ENCODE measurements at places on chromosomes 2 and 18.

GRCh38 chr2:8324901-8325300, 357.0 kb upstream of the ID2 start:
- peaks cover 18% of the 10 kb centered on the region for H3K4me1 ChIP-seq
- H3K36me3 ChIP-seq: no peaks in the 10 kb centered on the region
- no peak overlapping the region for H3K27ac ChIP-seq

GRCh38 chr2:19987936-19988335, 2.0 kb downstream of the WDR35 start:
- no peak overlapping the region for H3K27ac ChIP-seq
- H3K4me3 ChIP-seq: no peak overlapping the region
- peaks cover 9% of the 10 kb centered on the region for H3K4me1 ChIP-seq
- H3K36me3 ChIP-seq: no peaks in the 10 kb centered on the region
- DNase-seq: no peak

GRCh38 chr2:96945014-96945413, 41.4 kb downstream of the FAM178B start:
- no peaks in the 10 kb centered on the region for H3K27me3 ChIP-seq
- H3K27ac ChIP-seq: no peak overlapping the region
- H3K4me3 ChIP-seq: no peak overlapping the region

DNA sequence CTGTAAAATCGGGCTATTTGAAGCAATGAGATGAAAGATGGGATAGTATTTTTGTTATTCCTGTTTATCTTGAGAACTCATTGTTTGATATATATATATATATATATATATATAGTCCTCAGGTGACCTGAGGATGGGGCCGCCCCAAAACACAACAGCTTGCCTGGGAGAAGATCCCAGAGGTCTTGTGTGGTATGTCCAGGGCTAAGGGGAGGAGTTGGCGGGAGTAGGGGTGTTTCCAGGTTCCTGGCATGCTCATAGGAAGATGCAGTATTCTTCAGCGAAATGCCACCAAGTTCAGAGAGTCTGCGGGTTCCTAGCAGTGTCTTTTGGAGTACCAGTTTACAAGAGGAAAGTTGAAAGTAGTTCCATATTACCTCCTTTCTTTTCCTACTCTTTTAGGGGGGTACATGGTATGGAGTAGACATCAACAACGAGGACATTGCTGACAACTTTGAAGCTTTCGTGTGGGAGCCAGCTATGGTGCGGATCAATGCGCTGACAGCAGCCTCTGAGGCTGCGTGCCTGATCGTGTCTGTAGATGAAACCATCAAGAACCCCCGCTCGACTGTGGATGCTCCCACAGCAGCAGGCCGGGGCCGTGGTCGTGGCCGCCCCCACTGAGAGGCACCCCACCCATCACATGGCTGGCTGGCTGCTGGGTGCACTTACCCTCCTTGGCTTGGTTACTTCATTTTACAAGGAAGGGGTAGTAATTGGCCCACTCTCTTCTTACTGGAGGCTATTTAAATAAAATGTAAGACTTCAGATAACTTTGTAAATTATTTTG, 18.3 kb downstream of the CCT7 start:
- peaks cover 69% of the 10 kb centered on the region for H3K36me3 ChIP-seq
- H3K27ac ChIP-seq: no peak overlapping the region
- no peaks in the 10 kb centered on the region for H3K4me1 ChIP-seq
- H3K4me3 ChIP-seq: no peak overlapping the region
- no peaks in the 10 kb centered on the region for H3K27me3 ChIP-seq
- no peak for DNase-seq

DNA sequence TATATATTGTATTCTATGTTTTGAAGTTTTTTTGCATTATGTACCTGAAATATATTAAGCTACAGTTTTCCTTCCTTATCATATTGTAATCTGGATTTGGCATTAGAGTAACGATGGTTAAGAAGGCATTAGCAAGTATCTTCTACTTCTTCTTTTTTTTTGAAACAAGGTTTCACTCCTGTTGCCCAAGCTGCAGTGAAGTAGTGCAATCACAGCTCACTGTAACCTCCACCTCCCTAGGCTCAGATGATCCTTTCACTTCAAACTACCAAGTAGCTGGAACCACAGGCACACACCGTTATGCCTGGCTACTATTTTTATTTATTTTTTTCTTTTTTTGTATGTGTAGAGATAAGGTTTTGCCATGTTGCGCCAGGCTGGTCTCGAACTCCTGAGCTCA, 201.1 kb downstream of the ZNF804A start:
- no peak overlapping the region for H3K27ac ChIP-seq
- no peaks in the 10 kb centered on the region for H3K27me3 ChIP-seq
- no peaks in the 10 kb centered on the region for H3K36me3 ChIP-seq
- DNase-seq: no peak

DNA sequence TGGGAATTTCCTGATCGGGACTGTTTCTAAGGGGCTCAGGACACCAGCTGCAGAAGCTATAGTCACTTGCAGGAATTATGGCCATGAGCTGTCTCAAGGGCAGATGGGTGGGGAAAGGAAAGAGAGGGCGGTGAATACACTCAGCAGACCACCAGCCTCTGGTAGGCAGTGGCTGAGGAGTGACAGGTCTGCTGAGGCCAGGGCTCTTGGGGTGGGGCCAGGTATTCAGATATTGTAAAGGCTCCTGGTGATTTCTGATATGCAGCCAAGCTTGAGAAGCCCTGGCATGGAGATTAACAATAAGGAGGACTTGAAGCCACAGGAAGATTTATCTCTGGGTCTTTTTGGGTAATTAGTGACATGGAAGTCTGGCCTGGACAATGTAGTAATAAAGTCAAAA, 145.3 kb upstream of the AQP4 start:
- no peaks in the 10 kb centered on the region for H3K27me3 ChIP-seq
- H3K4me3 ChIP-seq: no peak overlapping the region
- DNase-seq: no peak

GRCh38 chr2:42859006-42859552, 66.7 kb upstream of the HAAO start:
- no peaks in the 10 kb centered on the region for H3K27me3 ChIP-seq
- H3K27ac ChIP-seq: no peak overlapping the region
- no peaks in the 10 kb centered on the region for H3K36me3 ChIP-seq
- no peak overlapping the region for H3K4me3 ChIP-seq
- DNase-seq: no peak

DNA sequence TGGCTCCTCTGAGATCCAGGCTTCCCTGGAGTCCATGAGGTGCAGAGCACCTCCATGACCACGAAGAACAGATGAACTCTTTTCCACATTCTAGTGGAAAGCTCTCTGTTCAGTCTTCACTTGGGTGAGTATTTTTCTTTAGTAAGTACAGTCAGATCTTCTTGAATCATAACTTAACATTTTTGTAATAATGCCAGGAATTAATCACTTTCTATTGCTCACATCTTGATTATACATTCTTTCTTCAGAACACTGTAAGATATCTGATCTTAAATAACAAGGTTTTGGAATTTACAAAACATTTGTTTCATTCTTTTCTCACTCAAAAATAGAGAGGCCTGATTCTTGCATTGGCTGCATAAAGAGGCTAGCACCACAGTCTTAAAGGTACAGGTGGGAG, 45.4 kb upstream of the RND3 start:
- H3K4me1 ChIP-seq: no peaks in the 10 kb centered on the region
- no peak overlapping the region for H3K27ac ChIP-seq
- H3K4me3 ChIP-seq: no peak overlapping the region
- no peak for DNase-seq
- no peaks in the 10 kb centered on the region for H3K36me3 ChIP-seq

GRCh38 chr2:221377066-221377465, 195.0 kb downstream of the EPHA4 start:
- H3K4me3 ChIP-seq: no peak overlapping the region
- no peak overlapping the region for H3K27ac ChIP-seq
- no peaks in the 10 kb centered on the region for H3K36me3 ChIP-seq
- no peaks in the 10 kb centered on the region for H3K4me1 ChIP-seq
- H3K27me3 ChIP-seq: no peaks in the 10 kb centered on the region

DNA sequence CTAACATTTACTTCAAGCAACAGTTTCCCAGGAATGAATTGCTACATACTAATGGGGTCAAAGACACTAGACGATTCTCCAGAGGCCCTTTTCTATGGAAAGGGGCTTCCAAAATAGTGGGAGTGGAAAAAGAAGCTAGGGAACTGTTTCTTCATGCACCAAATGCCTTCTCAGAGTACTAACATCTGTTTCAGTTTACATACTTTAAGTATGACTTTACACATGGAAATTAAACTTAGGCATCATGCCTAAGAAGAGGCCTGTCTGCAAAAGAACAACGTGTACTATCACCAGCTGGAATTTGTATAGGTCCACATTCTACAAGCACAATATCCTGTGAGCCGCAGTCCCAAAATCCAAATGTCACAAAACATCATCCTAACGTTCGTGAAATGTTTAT, 29.4 kb upstream of the WDR75 start:
- H3K4me1 ChIP-seq: peaks cover 3% of the 10 kb centered on the region
- no peaks in the 10 kb centered on the region for H3K36me3 ChIP-seq
- no peak for DNase-seq
- no peaks in the 10 kb centered on the region for H3K27me3 ChIP-seq
- H3K4me3 ChIP-seq: no peak overlapping the region
- H3K27ac ChIP-seq: no peak overlapping the region

GRCh38 chr2:206614811-206615210, 27.5 kb upstream of the FAM237A start:
- no peaks in the 10 kb centered on the region for H3K36me3 ChIP-seq
- no peak for DNase-seq
- no peak overlapping the region for H3K27ac ChIP-seq
- no peak overlapping the region for H3K4me3 ChIP-seq
- H3K27me3 ChIP-seq: no peaks in the 10 kb centered on the region

GRCh38 chr2:132489150-132489549, 72.5 kb downstream of the GPR39 start:
- no peak overlapping the region for H3K27ac ChIP-seq
- H3K4me3 ChIP-seq: no peak overlapping the region
- no peaks in the 10 kb centered on the region for H3K4me1 ChIP-seq
- H3K27me3 ChIP-seq: no peaks in the 10 kb centered on the region
- DNase-seq: no peak

DNA sequence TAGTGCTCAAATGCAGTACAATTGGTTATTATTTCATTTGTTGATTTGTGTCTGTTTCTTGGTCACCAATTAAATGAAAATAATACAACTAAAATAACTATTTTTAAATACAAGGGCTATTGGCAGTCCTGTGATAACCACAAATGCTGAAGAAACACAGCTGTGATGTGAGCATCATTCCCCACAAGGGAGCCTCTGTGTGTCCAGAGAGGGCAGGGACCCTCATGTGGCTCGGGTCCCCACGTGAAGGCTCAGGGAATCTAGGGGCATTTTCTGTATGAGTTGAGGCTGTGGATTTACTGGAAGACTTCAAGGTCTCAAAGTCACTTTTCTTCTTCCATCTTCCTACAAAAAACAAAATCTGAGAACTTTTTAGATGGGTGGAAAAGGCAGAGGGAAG, 316.1 kb upstream of the RAB12 start:
- H3K36me3 ChIP-seq: no peaks in the 10 kb centered on the region
- H3K4me1 ChIP-seq: no peaks in the 10 kb centered on the region
- DNase-seq: no peak
- H3K27ac ChIP-seq: no peak overlapping the region

- no peak for DNase-seq
- no peaks in the 10 kb centered on the region for H3K4me1 ChIP-seq
- H3K27me3 ChIP-seq: no peaks in the 10 kb centered on the region
- H3K36me3 ChIP-seq: no peaks in the 10 kb centered on the region
- no peak overlapping the region for H3K4me3 ChIP-seq
Observed at GRCh38 chr2:195912079-195912478, 156.6 kb downstream of the DNAH7 start.

DNA sequence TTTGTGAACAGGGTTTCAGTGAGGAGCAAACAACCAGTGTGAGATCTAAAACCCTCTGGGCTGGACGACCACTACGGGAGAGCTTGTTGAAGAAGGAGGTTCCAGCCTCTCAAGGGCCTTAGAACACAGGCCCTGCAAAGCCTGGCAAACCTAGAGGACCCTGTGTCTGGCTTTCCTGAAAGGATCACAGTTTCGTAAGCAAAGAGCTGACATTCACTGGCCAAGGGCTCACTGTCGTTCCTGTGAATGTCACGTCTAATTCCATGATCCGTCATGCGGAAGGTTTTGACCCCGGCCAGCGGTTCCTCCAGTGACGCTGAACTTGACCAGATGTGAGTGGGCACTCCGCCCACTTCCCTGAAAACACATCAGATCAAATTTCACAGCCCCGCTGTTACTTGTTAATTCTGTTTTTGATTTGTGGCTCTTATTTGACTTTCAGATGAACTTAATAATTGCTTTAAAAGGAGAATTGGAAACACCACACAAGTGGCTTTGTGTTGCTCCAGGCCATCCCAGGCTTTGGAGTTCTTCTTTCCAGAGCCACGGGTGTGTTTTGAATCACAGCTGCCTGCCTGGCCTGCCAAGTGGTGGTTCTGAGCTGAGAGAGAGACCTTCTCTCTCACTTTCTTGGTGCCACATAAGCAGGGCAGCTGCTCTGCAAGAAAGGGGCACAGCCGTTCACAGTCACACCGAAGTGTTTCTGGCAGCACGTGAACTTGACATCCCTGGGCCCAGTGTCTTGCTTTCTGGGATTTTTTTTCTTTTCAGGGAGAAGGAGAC, 308.4 kb downstream of the NDUFA10 start:
- no peaks in the 10 kb centered on the region for H3K27me3 ChIP-seq
- H3K27ac ChIP-seq: no peak overlapping the region
- no peaks in the 10 kb centered on the region for H3K4me1 ChIP-seq
- no peaks in the 10 kb centered on the region for H3K36me3 ChIP-seq

- H3K4me1 ChIP-seq: no peaks in the 10 kb centered on the region
- no peaks in the 10 kb centered on the region for H3K27me3 ChIP-seq
Observed at GRCh38 chr2:165698444-165698884, 95.6 kb downstream of the GALNT3 start.

- H3K4me1 ChIP-seq: no peaks in the 10 kb centered on the region
- no peak overlapping the region for H3K4me3 ChIP-seq
- H3K36me3 ChIP-seq: no peaks in the 10 kb centered on the region
- no peak for DNase-seq
Observed at GRCh38 chr18:48820483-48821250, 130.1 kb downstream of the SMAD7 start.

GRCh38 chr2:226888378-226888965, 52.6 kb downstream of the RHBDD1 start:
- no peaks in the 10 kb centered on the region for H3K4me1 ChIP-seq
- H3K4me3 ChIP-seq: no peak overlapping the region
- no peaks in the 10 kb centered on the region for H3K27me3 ChIP-seq
- DNase-seq: no peak
- H3K27ac ChIP-seq: no peak overlapping the region

- no peak for DNase-seq
- H3K4me3 ChIP-seq: no peak overlapping the region
- H3K36me3 ChIP-seq: no peaks in the 10 kb centered on the region
- H3K27ac ChIP-seq: no peak overlapping the region
- no peaks in the 10 kb centered on the region for H3K4me1 ChIP-seq
- no peaks in the 10 kb centered on the region for H3K27me3 ChIP-seq
Observed at GRCh38 chr2:207693641-207694249, 17.7 kb upstream of the CCNYL1 start.

GRCh38 chr18:60020107-60020925, 120.5 kb downstream of the PMAIP1 start:
- H3K4me1 ChIP-seq: no peaks in the 10 kb centered on the region
- H3K27ac ChIP-seq: no peak overlapping the region
- no peak overlapping the region for H3K4me3 ChIP-seq
- no peaks in the 10 kb centered on the region for H3K27me3 ChIP-seq

GRCh38 chr2:210363261-210363660, 48.3 kb upstream of the MYL1 start:
- no peak for DNase-seq
- no peaks in the 10 kb centered on the region for H3K36me3 ChIP-seq
- no peaks in the 10 kb centered on the region for H3K4me1 ChIP-seq
- H3K4me3 ChIP-seq: no peak overlapping the region
